ENCODE measurements at places on chromosomes 13 and 19.

GRCh38 chr19:53308339-53308811, 25.2 kb upstream of the ZNF845 start:
- peak; percentile 61 for DNase-seq

DNA sequence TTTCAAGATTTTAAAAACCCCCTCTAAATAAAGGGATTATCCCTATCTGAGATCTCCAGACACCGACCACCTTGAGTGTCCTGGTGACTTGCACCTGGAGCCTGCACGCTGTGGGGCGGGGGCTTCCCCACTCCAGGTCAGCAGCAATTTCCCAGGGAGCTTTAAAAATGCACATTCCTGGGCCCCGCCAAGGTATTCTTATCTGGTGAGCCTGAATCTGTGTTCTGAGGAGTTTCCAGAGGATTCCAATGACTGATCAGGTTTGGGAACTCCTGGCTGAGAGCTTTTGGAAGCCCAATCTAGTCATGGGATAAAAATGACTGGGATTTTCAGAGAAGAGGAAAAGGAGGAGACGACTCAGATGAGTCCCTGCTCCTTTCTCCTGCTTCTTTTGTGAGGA, 66.1 kb downstream of the FGF9 start:
- DNase-seq: peak; percentile 63

DNA sequence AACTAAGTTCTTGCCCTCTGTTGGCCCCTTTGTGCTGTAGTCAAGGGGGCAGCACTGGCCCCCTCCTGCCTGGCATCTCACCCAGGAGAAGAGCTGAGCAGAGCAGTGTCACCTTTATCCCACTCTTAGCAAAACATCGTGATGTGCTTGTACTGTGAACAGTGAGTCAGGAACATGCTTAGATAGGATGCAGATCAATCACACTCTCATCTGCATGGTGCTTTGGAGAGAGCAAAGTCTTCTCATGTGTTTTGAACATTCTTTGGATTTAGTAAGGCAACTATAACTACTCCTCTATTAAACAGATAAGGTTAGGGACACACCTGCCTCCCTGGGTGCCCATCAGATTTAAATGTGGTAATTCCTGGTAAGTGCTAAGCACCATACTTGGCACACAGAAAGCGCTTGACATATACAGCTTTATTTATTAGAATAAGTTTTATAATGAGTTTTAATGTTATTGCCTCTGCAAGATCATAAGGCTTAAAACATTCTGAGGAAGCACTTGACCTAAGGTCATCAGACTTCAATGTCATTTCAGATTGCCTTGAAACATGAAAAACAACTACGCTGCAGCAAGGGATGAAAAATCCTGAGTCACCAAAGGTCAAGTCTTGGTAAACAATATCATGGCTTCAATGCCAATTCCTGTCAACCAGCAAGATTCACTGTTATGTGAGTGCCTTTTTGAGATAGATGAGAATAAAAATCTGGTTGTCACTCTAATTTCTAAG, 82.4 kb upstream of the IRS2 start:
- DNase-seq: no peak

DNA sequence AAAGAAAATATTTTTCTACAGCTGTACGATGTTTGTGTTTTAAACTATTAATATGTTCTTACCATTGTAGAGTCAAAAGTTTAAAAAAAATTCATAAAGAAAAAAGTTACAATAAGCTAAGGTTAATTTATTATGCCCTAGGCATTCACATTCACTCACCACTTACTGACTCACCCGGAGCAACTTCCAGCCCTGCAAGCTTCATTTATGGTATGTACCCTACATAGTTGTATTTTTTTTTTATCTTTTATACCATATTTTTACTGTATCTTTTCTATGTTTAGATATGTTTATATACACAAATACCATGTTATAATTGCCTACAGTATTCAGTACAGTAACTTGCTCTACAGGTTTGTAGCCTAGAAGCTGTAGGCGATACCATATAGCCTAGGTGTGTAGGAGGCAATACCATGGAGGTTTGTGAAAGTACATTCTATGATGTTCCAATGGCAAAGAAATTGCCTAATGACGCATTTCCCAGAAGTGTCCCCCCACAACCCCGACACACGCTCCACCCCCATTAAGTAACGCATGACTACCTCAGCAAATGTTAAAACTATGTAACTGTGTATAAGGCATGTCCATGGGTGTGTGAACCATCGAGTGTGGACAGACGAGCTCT, 60.4 kb downstream of the SLITRK6 start:
- no peak for DNase-seq

- DNase-seq: no peak
Measured at GRCh38 chr13:99463646-99464397, 37.5 kb upstream of the TM9SF2 start.

DNA sequence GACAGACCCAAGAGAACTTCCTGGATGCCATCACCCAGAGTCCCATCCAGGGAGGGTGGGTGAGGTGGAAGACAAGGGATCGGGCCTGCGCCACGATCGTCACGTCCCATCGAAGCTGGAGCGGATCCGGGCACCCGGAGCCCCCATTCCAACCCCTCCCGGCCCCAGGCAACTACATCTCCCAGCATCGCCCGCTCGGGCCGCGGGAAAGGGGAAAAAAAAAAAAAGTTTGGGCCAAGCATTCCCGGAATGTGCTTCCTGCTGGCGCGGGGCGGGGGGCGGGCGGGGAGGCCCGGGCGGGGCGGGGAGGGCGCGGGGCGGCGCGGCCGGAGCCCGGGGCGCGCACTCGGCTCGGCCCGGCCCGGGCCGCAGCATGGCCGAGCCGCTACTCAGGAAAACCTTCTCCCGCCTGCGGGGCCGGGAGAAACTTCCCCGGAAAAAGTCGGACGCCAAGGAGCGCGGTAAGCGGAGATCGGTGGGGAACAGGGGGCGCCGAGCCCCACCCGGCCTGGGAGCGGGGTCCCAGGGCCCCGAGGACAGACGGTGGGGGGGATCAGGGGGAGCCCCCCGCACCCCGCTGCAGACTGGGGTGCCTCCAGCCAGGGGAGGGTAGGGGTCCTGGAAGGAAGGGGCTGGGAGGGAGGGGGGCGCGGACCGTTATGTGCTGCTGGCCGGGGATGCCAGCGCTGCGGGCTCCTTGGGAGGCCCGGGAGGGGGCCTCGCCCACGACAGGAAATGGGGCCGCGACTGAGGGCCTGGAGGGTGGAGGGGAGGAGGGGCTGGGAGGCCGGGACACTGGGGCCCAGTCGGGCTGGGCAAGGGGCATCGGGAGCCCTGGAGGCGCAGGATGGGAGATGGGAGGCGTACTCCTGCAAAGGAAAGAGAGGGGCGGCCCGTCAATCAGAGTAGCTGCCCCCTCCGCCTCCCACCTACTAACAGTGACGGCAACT, at the start of gene SYDE1:
Gene SYDE1, plus strand, starts transcription at position 341 of the 950 bp plus-strand sequence. Its CDS starts 33 bp downstream, at position 374.
- DNase-seq: peak; percentile 87

GRCh38 chr19:35546532-35546931, 1.1 kb downstream of the TMEM147 start:
- DNase-seq: no peak

GRCh38 chr19:35755550-35756376, 1.1 kb downstream of the HSPB6 start:
- peak; percentile 70 for DNase-seq

DNA sequence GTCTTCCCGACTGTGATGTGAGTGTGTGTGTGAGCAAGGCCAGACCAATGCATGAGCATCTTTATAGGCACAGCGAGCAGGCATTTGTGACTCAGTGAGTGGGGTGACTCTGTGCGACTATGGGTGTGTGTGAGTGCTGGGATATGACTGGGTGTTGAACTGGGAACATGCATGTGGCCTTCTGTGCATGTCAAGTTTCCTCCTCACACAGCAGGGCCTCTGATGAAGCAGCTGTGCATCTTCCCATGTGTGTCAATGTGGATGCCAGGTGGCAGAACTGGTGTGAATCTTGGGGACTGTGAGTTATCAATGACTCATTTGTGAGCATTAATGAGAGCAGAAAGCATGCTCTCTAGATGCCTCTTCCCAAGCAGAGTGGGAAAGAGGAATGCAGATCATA, 12.1 kb upstream of the LGALS14 start:
- no peak for DNase-seq

GRCh38 chr19:5193192-5193591, 147.4 kb downstream of the PTPRS start:
- peak; percentile 67 for DNase-seq

DNA sequence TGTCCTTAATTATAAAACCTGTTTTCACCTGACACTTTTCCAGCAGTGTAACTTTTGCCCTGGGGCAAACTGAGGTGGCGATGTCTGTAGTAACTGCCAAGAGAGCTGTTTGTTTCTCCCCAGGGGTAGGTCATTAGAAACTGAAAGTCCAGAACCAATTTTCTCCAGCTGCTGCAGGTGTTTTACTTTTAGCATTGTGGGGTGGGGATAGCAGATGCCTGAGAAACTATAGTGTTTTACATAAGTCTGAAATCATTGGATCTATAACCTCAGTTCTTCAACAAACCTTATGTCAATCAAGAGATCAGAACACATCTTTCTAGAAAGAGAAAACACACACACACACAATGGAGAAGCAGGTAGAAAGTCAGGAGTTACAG, 92.7 kb downstream of the LHFPL6 start:
- DNase-seq: no peak

GRCh38 chr13:100596516-100596915, 7.9 kb upstream of the GGACT start:
- no peak for DNase-seq

DNA sequence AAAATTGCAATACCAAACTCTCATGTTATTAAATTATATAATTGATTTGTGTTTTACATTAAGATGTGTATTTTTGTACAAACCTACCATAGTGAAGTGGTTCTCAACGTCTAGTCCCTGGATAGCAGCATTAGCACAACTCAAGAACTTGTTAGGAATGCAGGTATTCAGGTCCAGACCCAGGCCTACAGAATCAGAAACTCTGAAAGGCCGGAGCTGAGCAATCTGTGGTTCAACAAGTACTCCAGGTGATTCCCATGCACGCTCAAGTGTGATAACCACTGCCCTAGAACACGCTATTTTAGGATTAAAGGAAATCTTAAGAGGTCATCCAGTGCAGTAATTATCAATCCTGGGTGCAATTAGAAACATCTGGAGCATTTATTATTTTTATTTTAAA, 456.3 kb downstream of the IRS2 start:
- no peak for DNase-seq

GRCh38 chr19:46839752-46840497, 10.7 kb downstream of the AP2S1 start:
- no peak for DNase-seq

- DNase-seq: peak; percentile 60
Measured at GRCh38 chr13:94053986-94054593, 425.4 kb downstream of the DCT start.

GRCh38 chr19:6238256-6238642, 41.5 kb downstream of the MLLT1 start:
- DNase-seq: no peak

DNA sequence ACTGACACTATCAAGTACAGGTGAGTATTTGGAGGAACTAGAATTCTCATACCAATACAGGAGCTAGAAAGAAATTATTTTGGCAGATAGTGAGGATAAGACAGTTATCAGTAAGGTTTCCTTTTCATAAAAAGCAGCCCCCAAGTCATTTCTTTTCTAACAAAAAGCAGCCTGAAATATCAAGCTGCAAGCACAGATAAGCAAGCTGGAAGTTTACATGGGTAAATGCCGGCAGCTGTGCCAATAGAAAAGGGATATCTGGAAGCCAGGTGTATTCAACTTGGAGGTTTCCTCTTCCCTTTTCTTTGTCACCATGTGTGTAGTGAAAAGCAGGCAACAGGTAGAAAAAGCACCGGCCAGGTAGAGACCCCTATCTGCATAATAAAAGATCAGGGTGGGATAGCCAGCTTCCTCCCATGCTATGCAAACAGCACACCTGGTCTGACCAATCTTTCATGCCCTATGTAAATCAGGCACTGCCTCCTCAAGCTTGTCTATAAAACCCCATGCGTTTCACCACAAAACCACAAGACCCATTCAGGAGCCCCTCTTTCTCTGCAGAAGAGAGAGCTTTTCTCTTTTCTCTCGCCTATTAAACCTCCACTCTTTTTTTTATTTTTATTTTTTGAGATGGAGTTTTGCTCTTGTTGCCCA, 22.9 kb downstream of the CYP4F2 start:
- no peak for DNase-seq

DNA sequence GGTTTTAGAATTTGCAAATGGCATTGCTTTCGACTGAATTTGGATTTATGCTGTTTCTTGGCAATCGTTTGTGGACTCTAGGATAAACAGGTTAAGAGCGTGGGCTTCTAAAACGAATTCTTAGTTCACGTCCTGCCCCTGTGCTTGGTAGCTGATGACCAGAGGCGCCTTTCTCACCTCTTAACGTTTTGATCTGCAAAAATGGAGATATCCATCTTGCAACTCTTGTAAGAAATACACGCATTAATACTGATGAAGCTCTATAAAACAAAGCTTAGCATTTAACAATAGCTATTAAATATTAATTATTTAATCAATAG, 580 bp upstream of the KATNAL1 start:
- no peak for DNase-seq

- no peak for DNase-seq
Measured at GRCh38 chr13:97387485-97387839, 46.5 kb upstream of the RAP2A start.

DNA sequence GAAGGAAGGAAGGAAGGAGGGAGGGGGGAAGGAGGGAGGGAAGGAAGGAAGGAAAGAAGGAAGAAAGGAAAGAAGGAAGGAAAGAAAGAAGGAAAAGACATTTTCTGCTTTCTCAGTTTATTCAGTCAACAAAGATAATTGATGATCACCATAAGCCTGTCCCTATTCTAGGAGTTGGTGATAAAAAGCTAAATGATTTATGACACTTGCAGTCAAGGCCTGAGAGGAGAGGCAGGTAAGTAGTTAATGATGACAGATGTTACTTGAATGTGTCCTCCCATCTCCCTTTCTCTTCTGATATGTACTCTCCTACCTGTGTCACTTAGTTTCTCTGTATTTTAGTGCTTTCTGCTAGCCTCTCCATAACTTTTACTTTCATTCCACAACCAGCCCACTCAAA, 141.3 kb downstream of the SLITRK6 start:
- DNase-seq: no peak

GRCh38 chr13:76331943-76332712, 554.1 kb downstream of the KCTD12 start:
- no peak for DNase-seq

- no peak for DNase-seq
Measured at GRCh38 chr19:3682741-3683404, 17.4 kb downstream of the PIP5K1C start.

GRCh38 chr13:80037505-80037888, 303.4 kb downstream of the SPRY2 start:
- peak; percentile 68 for DNase-seq

GRCh38 chr19:29928831-29929230, 13.2 kb upstream of the URI1 start:
- DNase-seq: no peak

DNA sequence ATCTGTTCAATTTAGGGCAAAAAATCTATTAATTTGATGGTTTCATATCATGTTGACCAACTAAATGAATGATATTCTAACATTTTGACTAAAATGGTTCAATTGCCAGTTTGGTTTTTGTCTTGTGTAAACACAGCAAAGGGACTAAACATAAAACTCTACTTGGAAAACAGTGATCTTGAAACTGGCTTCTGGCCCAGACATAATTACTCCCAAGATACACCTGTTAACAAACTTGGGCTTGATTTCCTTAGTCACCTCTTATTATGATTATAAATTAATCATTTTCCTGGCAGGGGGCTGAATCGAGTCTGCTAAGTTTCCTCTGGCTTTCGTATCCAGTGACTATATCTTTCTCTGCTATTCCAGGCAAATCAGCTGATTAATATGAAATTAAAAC, 78.0 kb upstream of the OXGR1 start:
- no peak for DNase-seq

GRCh38 chr19:33603377-33603776, 18.4 kb upstream of the CHST8 start:
- no peak for DNase-seq

- DNase-seq: no peak
Measured at GRCh38 chr19:42422092-42422900, 4.9 kb downstream of the LIPE start.
